ENCODE measurements at places on chromosomes 5 and 9.

DNA sequence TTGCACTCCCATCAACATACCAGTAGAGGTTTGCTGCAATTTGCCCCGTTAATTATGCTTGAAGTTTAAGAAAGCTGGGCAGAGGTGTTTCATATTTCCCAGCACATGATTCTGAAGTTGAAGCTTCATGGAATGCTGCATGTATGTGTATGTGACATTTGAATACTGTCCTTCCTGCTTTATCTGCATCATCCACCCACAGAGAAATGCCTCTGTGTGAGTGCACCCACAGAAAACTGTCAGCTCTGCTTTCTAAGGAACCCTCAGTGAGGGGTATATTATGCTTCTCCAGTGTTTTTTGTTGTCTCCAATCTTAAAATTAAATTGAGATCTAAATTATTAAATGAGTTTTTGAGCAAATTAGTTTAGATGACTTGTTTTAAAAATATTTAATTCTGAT, 358.1 kb upstream of the PIK3R1 start:
- DNase-seq, result no peak

GRCh38 chr5:37905230-37905629, 65.4 kb upstream of the GDNF start:
- DNase-seq, result no peak

DNA sequence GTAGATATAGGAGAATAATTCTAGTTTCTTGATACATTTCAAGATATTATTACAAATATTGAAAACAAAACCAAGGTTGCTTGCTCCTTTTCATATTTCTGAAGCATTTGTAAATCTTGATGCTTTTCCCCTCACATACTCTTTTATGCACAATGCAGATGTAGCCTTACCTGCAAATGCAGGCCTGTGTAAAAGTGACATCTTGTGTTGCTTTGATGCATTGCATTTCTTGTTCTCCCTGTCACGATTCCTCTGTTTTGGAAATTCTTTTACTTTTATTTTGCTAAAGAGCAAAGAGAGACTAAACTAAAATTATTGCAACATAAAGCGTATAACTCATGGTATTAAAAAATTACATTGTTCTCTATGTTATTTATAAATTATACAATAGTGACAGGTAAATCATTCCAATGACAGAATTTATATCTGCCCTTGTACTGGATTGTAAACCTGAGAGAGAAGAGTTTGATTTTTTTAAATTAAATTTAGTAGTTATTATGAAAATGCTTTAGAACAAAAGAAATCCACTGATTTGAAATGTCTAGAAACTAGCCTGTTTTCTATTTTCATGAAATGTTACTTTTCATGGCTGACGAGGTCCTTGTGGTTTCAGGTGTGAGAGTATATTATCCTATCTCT, 970.0 kb downstream of the MAT2B start:
- DNase-seq, result peak; percentile 10

DNA sequence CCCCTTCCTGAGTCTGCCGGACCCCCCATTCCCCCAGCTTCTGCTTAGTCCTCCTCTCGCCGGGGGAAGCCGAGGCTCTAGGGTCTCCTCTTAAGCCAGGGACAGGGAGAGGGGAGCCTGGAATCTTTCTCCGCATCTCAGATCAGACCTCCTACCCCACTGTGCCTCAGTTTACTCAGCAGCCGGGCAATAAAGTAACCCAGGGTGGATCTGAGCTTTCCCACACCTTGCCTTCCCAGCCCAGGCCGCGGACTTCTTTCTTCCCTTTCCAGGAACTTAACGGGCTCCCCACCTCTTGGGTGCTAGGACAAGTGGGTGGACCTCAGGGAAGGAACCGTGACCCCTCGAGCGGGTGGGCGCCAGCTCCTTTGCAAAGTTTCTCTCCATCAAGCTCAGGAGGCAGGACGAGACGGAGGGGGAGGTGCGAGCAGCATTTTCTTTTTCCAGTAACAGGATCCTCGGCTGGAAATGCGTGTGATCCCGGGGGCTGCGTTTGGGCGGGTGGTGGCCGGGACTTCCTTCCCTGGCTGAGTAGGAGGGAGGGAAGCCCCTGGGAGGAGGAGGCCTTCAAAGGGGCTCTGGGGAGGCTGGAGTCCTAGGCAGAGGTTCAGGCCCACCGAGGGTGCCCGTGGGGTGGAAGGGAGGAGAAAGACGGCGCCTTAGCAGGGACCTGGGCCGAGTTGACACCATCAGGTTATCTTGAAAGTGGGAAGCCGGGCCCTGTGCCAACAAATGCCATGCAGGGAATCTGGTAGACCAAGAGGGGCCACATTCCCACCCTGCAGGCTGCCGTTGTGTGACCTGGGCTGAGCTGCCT, 795 bp downstream of the DAB2IP start:
- DNase-seq, result no peak

GRCh38 chr5:34898258-34898895, 16.9 kb downstream of the RAD1 start:
- DNase-seq, result peak; percentile 46

DNA sequence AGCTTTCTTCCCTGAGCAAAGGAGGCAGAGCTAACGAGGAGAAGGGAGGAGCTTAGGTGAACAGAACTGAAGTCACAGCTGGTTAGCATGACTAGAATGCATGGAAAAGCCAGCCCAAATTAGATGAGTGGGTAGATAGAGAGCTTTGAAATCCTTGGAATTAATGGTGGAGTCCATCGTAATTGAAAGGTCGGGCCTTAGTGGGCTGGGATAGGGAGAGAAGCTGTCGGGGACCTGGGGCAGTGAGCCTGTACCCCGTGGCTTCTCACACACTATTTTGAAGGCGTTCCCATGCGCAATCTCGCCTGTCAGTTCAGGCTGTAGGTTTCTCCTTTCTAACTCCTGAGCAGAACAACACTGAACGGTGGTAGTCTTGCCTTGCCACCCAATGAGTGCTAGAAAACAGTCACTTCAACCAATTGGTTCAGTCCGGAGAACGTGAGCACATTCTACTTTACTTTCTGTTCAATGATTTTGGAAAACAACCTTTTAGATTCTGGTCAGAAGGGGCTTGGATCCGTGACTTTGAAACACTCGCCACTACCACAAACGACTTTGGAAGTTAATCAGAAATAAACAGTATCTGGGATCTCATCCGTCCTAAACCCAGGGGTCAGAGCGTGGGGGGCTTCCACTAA, 655 bp upstream of the RAI14 start:
- peak; percentile 68 for DNase-seq

- DNase-seq, result no peak
Measured at GRCh38 chr9:100167915-100168654, 69.0 kb downstream of the INVS start.

DNA sequence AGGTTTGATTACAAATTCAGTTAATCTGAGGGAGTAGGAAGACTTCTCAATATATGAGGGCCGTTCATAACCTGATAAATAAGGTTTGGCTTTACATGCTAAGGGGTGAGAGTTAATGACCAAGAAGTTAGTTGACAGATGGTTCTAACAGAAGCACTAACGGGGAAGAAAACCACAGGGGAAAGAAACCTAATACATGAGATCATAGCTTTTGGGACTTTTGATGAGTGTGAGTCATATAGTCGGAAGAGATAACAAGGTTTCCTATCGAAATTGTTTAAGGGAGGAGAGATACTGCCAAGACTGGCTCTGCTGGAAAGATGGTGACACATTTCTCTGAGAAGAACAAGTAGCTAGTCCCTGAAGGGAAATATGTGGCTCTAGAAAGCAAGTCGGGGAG, 140.1 kb downstream of the COX7C start:
- no peak for DNase-seq

- DNase-seq, result no peak
Measured at GRCh38 chr5:148815578-148815977, 10.8 kb upstream of the ADRB2 start.

GRCh38 chr9:108813951-108814601, 41.7 kb downstream of the ACTL7B start:
- DNase-seq, result no peak

Data from fibroblast of skin of left quadriceps (primary cell).